Testis (tissue), 5 donors: ENCODE measurements at places on chromosomes 7 and 10. TPM values are rescaled to one million over a fixed set of nuclear protein-coding genes. Genes with fewer than 3 reads are reported as not detected.

DNA sequence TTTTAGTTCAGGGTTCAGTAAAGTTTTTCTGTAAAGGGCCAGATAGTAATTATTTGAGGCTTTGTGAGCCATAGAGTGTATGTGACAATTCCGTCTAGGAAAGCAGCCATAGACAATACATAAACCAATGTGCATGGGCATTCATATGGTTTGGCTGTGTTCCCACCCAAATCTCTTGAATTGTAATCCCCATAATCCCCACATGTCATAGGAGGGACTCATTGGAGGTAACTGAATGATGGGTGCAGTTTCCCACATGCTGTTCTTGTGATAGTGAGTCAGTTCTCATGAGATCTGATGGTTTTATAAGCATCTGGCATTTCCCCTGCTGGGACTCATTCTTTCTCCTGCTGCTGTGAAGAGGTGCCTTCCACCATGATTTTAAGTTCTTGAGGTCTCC is 29.9 kb downstream of the SEC61G start:
- no peak overlapping the region for H3K4me3 ChIP-seq
- no peak overlapping the region for H3K27ac ChIP-seq
- H3K27me3 ChIP-seq: no peaks in the 10 kb centered on the region
- DNase-seq: no peak
- no peaks in the 10 kb centered on the region for H3K4me1 ChIP-seq
- H3K36me3 ChIP-seq: no peaks in the 10 kb centered on the region

DNA sequence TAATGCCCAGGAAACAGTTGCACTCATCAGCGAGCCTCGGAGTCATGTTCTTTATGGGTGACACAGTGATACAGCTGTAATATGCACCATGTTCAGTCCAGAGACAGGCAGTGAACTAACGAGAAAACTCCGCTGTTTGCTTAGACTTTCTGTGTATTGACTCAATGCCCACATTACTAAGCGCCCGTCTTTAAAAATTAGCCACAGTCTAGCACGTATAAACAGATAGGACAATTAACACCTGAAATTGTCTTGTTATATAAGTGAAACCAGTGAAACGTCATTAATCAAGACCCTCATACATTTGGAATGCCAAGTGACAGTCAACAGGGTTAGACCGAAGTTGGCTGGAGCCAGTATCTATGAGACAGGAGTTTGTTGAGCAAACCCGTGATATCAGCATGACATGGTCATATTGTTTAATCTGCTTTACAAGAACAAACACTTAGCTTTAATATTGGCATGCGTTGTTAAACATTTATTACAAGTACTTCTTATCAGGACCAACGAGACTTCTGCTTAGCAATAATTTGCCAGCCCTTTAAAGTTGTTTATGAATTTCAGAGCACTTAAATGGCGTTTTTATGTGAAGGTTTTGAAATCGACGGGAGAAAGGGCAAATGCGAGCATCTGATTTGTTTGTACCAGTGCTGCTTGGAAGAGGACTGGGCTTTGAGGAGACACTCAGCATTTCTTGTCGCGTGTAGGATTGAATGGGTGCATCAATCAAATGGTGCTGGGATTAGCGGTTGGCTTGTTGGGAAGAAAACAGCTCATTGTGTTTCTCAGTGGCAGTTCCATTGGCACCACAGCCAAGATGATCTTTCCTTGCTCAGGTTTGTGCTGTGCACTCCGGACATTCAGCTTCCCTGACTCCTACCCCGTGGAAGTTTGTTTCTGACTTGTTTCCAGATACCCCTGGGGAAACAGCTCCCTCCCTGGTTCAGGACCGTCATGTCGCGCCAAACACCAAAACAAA is 56.3 kb downstream of the CAMK1D start:
- no peak overlapping the region for H3K4me3 ChIP-seq
- DNase-seq: no peak
- no peak overlapping the region for H3K27ac ChIP-seq
- H3K36me3 ChIP-seq: no peaks in the 10 kb centered on the region
- no peaks in the 10 kb centered on the region for H3K27me3 ChIP-seq

DNA sequence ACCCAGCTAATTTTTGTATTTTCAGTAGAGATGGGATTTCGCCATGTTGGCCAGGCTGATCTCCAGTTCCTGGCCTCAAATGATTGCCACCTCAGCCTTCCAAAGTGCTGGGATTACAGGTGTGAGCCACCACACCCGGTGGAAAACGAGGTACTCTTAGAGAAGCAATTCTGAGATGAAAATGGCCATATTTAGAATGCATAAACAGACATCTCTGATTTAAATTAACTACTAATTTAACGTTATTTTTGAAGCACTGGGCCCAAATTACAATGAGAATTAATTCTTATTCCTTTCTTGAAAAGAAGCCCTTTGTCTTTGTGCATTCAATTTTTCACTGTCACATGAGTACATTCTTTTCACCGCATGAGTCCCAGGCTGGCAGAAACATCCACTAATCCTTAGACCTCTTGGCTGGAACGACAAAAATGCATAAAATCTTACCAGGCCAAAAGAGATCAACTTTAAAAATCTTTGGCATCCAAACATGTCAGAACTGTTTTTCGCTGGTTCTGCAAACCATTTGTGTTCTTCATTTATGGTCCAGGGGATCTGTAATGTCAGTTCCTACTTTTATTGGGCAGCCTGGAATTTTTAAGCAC is 60.1 kb upstream of the CAPZA2 start:
- H3K27me3 ChIP-seq: no peaks in the 10 kb centered on the region
- H3K27ac ChIP-seq: no peak overlapping the region
- no peak for DNase-seq
- no peak overlapping the region for H3K4me3 ChIP-seq

DNA sequence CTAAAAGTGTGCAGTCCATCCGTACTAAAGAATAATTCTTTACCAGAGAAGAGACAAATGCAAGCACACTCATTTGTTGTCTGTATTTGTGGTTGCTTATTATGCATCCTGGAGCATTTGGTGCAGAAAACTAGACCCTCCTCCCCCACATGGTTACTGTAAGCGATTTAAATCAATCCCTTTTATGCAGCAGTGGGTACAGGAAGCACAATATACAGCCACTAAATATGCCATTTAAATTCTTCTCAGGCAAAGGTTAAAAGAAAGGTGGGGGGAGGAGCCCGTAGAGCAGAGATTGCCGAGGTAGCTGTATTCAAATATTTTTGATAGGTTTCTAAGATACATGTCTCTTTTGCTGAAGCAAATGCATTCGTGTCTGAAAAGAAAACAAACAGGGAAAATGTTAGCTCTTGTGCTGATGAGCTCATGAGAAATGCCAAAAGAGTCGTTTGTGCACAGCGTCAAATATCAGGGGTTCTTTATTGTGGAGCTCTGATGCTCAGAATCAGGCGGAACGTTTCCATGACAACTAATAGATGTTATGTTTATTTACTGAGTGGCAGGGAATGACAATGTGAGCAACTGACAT is 131.3 kb upstream of the NPVF start:
- H3K36me3 ChIP-seq: no peaks in the 10 kb centered on the region
- no peak overlapping the region for H3K4me3 ChIP-seq
- no peak overlapping the region for H3K27ac ChIP-seq
- DNase-seq: no peak

- H3K27me3 ChIP-seq: no peaks in the 10 kb centered on the region
- no peak overlapping the region for H3K4me3 ChIP-seq
- H3K36me3 ChIP-seq: no peaks in the 10 kb centered on the region
Measured at GRCh38 chr7:44791278-44792219, 4.9 kb upstream of the PPIA start.

- H3K36me3 ChIP-seq: no peaks in the 10 kb centered on the region
- no peak overlapping the region for H3K4me3 ChIP-seq
- no peak for DNase-seq
- H3K27me3 ChIP-seq: no peaks in the 10 kb centered on the region
- H3K4me1 ChIP-seq: no peaks in the 10 kb centered on the region
Measured at GRCh38 chr10:30502266-30503060, 68.5 kb downstream of the MAP3K8 start.

DNA sequence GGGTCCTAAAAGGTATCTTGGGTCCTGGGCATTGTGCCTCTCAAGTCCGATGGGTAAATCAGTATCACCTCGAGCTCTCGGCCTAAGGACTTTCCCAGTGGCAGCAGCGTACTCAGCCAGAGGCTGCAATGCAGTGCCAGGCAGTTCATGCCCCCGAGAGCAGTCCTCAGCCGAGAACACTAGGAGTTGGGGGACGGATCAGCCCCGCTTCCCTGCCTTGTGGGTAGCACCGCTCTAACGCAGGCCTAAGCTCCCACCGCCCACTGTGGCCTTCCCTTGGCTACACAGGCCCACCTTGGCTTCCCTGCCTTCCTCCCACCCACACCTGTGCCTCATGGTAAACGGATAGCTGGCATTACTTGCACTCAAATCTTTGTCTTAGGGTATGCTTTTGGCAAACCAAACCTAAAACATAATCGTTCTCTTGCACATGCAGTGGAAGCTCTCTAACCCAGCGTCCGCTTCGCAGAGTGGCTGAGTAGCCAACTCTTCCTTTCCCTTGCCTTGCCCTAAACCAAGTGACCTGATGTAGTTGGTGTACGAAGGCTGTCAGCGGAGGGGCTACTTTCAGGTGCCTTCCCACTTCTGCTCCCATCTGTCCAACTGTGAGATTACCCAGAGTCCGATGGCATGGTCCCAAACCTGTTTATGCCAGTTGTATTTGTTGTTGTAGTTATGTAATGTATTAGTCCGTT is 73.2 kb upstream of the CHST15 start:
- DNase-seq: no peak
- no peaks in the 10 kb centered on the region for H3K4me1 ChIP-seq
- no peaks in the 10 kb centered on the region for H3K27me3 ChIP-seq
- H3K4me3 ChIP-seq: no peak overlapping the region

GRCh38 chr7:132296820-132297219 is 279.4 kb downstream of the PLXNA4 start:
- DNase-seq: no peak
- no peak overlapping the region for H3K4me3 ChIP-seq
- H3K27me3 ChIP-seq: no peaks in the 10 kb centered on the region
- H3K27ac ChIP-seq: no peak overlapping the region

GRCh38 chr10:122333037-122333436 is 41.5 kb upstream of the PLEKHA1 start:
- no peaks in the 10 kb centered on the region for H3K36me3 ChIP-seq
- H3K4me3 ChIP-seq: no peak overlapping the region
- H3K27ac ChIP-seq: no peak overlapping the region
- no peak for DNase-seq
- no peaks in the 10 kb centered on the region for H3K27me3 ChIP-seq
- no peaks in the 10 kb centered on the region for H3K4me1 ChIP-seq

DNA sequence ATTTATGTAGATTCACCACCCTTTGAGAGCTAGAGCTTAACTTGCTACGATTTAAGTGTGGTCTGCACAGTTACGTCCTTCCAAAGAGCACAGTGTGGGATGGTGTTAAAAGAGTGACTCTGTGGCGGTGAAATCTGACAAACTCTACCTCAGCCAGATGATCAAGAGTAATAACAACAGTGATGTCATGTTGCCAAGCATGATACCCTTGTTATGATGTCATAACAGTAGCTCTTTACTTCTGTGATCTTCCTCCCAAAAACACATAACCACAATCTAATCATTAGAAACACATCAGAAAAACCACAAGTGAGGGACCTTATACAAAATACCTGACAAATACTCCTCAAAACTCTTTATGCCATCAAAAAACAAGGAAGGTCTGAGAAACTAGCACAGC is 649.3 kb downstream of the POM121L12 start:
- H3K36me3 ChIP-seq: no peaks in the 10 kb centered on the region
- H3K4me3 ChIP-seq: no peak overlapping the region
- no peaks in the 10 kb centered on the region for H3K4me1 ChIP-seq

- peaks cover 4% of the 10 kb centered on the region for H3K4me1 ChIP-seq
- H3K4me3 ChIP-seq: no peak overlapping the region
- H3K27me3 ChIP-seq: no peaks in the 10 kb centered on the region
- H3K27ac ChIP-seq: no peak overlapping the region
Measured at GRCh38 chr7:90764848-90765570, 168.9 kb downstream of the CDK14 start.

DNA sequence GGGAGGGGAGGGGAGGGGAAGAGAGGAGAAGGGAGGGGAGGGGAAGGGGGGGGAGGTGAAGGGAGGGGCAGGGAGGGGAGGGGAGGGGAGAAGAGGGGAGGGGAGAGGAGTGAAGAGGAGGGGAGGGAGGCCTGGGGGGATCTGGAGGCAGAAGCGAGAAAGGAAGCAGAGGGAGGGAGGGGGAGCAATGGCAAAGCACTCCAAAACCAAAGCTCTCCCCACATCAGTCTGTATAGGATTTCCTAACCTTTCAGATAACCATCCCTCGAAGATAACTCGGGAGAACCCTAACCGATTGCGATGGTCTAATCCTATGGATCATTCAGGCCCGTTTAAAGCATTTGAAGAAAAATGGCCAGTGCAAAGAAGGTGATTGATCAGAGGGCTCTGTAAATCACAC is 19.0 kb downstream of the EBF3 start:
- DNase-seq: no peak
- H3K27me3 ChIP-seq: no peaks in the 10 kb centered on the region
- H3K36me3 ChIP-seq: no peaks in the 10 kb centered on the region
- H3K4me3 ChIP-seq: no peak overlapping the region

- H3K36me3 ChIP-seq: no peaks in the 10 kb centered on the region
- peaks cover 27% of the 10 kb centered on the region for H3K4me1 ChIP-seq
- DNase-seq: no peak
- H3K4me3 ChIP-seq: peak overlapping the region; percentile 89
- H3K27ac ChIP-seq: peak overlapping the region; percentile 99
Measured at GRCh38 chr10:125159486-125159931, 854 bp downstream of the CTBP2 start.

- no peaks in the 10 kb centered on the region for H3K36me3 ChIP-seq
- H3K4me3 ChIP-seq: no peak overlapping the region
- H3K27me3 ChIP-seq: no peaks in the 10 kb centered on the region
- H3K4me1 ChIP-seq: no peaks in the 10 kb centered on the region
- no peak for DNase-seq
Measured at GRCh38 chr10:105759669-105760068, 1118.6 kb downstream of the SORCS3 start.

DNA sequence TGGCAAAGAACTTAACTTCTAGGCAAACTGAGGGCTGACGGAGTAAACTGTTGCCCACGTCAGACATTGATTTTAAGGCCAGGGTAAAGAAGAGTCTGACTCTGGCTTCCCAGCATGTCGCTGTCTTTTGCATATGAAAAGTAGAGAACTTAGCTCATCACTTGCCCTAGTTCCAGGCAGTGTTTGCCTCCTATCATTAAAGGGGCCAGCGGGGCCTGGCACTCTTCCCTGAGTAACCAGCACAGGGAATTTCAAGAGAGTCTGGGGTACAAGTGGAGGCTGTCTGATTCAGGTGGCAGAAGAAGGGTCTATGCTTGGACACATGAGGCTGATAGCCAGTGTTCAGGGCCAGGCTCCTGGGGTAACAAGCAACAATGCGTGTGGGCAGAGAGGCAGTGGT is 4.8 kb downstream of the DENND2A start:
- no peak for DNase-seq
- no peak overlapping the region for H3K27ac ChIP-seq
- H3K27me3 ChIP-seq: no peaks in the 10 kb centered on the region
- no peaks in the 10 kb centered on the region for H3K36me3 ChIP-seq

TNS3 gene
- polyA plus RNA-seq: 28.5 TPM

OR2A5 gene
- polyA plus RNA-seq: not detected

P4HA1 gene
- polyA plus RNA-seq: 28.1 TPM

SNCG gene
- polyA plus RNA-seq: 30.3 TPM

ATRNL1 gene
- polyA plus RNA-seq: 32.4 TPM

C10orf67 gene
- 11.1 TPM for polyA plus RNA-seq

KIAA1217 gene
- polyA plus RNA-seq: 40.0 TPM
